Activated naive CD8-positive, alpha-beta T cell treated with anti-CD3 and anti-CD28 coated beads for 36 hours (primary cell): ENCODE measurements at places on chromosomes 3 and 15. TPM values are rescaled to one million over a fixed set of nuclear protein-coding genes. Genes with fewer than 3 reads are reported as not detected.

The MUC20 gene
- total RNA-seq = 0.29 TPM

The SLC9A9 gene
- 2.1 TPM for total RNA-seq

The REC114 gene
- not detected for total RNA-seq

The GOLGA8G gene
- total RNA-seq = not detected

The CD86 gene
- 0.12 TPM for total RNA-seq

The NEK11 gene
- 0.85 TPM for total RNA-seq

The MORC1 gene
- total RNA-seq = not detected

The TTC21A gene
- total RNA-seq = 0.78 TPM

The GBE1 gene
- 69.2 TPM for total RNA-seq

The PRR20G gene
- total RNA-seq = not detected
